ENCODE measurements at places on chromosomes 3 and 15.

DNA sequence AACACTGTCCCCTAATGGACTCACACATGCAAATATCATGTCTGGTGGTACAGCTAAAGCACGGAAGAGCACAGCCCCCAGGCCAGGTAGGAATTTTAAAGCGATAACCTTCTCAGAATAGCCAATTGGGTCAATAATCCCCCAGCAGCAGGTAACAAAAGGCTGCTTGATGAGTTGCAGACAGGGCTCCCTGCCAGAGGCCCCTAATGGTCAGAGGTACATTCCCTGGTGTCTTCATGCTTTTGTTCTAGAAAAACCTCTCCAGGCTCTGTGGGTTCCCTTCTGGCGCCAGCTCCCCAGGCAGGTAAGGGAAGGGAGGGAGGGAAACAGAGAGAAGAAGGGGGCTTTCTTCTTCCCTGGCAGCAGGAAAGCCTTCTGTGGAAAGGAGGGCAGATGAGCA, 43.4 kb upstream of the PRTG start:
- no peak for DNase-seq

GRCh38 chr15:88467935-88468528, 524 bp downstream of the MRPS11 start:
- no peak for DNase-seq

DNA sequence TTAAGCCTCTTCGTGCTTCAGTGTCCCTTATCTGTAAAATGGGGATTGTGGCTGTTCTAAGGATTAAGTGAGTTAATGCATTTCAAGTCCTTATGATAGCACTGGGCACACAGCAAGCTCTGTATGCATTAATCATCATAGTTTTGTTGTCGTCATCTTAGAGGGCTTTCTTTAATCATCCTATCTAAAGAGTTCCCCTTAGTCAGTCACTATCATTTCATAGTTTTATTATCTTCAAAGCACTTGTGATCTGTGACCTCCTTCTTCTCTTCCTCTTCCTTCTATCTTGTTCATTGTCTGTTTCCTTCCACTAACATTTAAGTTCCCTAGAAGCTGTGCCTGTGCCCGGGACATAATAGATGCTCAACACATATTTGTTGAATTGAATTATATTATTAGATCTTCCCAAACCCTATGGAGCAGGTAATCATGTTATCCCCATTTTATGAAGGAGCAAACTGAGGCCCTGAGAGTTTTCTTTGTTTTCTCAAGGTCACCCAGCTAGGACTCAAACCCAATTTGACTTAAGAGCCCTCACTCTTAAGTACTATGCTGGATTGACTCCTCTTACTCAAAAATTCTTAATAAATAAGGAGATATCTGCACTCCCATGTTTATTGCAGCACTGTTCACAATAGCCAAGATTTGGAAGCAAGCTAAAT, 24.1 kb downstream of the DUOX2 start:
- no peak for DNase-seq

GRCh38 chr3:62534326-62534725, 161.0 kb upstream of the FEZF2 start:
- DNase-seq: no peak

GRCh38 chr3:69647511-69648110, 91.7 kb upstream of the MITF start:
- no peak for DNase-seq

DNA sequence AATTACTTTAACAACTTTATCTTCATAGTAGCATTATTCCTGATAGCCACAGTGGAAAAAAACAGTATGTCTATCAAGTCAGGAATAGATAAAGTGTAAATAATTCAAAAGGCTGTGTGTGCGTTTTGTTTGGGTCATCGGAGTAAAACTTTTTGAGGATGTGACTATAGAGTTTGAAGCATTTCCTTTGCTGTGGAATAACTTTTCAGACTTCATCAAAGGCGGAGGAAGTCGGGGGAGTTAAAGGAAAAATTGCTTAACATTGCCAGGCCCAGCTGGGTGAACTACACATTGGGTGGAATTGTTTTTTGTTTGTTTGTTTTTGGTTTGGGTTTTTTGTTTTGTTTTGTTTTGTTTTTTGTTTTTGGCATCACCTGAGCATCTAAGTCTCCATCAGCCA, 70.4 kb upstream of the CRTC3 start:
- DNase-seq: no peak

DNA sequence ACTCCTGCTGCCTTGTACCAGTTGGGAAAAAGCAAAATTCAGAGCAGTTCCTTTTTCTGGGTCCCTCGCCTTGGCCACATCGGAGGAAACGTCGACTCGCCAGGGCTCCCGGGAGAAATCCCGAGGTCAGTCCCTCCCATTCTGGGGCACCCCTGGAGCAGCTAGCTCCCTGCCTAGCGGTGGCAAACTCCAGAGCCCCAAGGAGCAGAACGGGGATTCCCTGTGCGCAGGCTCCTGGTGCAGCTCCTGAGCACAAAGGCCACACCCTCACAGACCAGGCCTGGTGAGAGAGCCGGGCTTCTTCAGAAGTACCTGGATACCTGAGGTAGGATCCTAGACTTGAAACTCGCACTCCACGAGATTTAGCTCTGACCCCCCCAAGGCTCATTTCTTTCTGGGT, 2.6 kb downstream of the LRRC3B start:
- no peak for DNase-seq

- no peak for DNase-seq
These were observed 222.1 kb upstream of the LMCD1 start for GRCh38 chr3:8279476-8279875.

DNA sequence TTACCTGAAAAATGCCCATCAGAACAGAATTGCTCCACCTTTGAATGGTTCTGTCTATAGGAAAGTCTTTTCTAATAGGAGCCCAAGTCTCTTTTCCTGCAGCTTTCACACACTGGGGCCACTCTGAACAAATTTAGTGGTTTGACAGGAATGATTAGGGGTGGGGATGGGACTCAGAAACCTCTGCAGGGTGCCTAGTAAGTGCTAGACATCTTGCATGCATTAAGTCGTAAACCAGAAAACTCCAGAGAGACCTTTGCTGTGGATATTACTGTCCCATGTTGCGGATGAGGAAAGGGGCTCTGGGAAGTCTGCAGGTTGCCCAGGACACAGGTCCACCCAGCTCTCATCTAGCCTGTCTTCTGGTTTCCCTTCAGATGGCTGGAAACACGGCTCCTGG, 189.7 kb downstream of the OPA1 start:
- no peak for DNase-seq

DNA sequence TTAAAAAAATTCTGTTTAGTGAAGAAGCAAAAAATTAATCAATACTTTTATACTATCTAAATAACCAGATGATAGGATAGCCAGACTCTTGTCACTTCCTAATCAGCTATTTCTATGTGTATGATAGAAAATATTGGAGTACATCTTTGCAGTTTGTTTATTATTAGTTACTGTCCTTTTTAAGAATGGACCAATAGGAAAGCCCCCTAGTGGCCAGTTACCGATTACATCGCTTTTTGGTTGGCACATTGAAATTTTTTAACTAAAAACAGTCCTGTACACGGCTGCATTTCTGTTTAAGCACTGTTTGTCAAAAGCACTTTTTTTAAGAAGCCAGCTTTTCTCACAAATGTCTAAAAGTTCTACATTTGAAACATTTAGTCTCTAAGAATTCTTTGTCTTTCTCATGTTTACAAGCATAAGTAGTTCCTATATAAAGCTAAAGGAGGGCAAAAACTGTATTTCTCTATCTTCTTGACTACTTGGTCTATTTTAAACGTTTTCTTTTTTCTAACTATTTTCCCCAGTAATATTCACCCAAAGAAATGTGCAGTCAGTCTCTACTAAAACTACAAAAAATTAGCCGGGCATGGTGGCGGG, 253.2 kb upstream of the LRTM1 start:
- DNase-seq: no peak

DNA sequence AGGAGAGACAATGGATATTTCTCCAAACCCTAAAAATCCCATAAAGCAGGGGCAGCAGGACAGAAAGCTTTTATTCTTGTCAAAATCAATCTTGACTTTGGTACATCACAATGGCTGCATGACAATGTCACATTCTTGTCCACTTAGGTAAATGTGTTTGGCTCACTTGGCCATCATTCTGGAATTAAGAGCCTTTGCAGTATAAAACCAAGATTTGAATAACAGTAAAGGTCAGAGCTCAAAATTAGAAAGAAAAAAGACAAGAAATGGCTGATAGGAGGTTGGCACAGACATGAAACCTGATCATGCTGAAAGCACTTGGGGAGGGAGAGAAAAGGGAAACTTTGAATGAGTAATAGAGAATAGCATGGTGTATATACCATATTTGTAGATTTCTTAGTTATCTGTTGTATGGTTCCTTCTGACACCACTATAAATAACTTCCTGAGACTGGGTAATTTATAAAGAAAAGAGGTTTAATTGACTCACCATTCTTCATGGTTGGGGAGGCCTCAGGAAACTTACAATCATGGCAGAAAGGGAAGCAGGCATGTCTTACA, 158.5 kb upstream of the SGO1 start:
- DNase-seq: no peak

- no peak for DNase-seq
These were observed 245.4 kb downstream of the SLCO3A1 start for GRCh38 chr15:92098869-92099268.

DNA sequence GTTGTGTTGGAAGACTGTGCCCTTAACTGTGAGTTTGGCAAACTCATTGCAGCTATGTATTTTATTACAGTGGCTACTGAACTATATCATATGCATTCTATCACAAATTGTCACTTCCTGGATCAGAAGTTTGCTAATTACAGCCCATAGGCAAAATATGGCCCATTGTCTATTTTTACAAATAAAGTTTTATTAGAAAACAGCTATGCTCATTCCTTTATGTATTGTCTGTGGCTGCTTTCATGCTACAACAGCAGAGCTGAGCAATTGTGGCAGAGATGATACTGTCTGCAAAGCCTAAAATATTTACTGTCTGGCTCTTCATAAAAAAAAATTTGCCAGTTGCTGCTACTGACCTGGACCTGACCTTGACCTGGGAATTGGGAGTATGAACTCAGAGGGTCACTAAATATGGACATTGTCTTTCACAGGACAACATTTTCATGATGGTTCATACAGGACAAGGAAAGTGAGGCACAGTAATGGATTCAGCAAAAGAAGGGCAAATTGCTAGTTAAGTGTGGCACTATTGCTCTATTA, 316.9 kb downstream of the ZNF621 start:
- no peak for DNase-seq

- DNase-seq: no peak
These were observed 669.5 kb downstream of the SQOR start for GRCh38 chr15:46304321-46304720.

DNA sequence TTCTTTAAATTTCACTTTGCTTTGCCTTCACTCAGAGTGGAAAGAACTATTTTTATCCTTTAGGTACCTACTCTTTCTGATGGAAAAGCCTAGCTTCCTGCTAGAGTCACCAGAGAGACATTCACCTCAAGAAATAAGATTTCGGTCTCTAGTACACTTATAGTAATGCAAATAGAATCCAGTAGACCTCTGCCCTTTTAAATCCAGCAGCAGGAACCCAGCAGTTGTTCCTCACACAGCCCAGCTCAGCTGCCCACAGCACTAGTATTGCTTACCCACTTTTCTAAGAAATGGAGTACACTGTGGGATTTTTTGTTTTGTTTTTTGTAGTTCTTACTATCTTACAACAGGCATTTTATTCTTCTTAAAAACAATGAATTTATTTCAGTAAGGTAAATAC, 497.0 kb upstream of the CCDC54 start:
- no peak for DNase-seq

GRCh38 chr3:142536519-142536918, 42.0 kb downstream of the ATR start:
- no peak for DNase-seq

DNA sequence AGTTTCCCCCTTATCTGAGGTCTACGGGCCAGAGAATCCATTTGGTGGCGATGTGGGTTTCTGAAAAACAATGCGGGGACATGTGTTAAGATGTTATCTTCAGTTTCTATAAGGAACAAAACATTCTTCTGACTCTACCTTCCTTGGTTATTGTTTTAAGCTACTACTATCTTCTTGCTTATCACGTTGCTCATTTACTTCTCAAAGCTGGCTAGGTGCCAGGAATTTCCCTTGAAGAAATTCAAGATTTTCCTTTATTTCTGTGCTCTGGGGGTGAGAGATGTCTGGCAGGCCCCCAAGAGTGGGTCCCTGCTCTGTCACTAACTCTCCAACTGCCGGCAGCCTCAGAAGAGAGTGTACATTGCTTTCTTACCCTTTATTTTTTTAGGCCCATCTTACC, 119.8 kb downstream of the RYR3 start:
- DNase-seq: no peak

GRCh38 chr15:88606070-88606794, 14.9 kb upstream of the AEN start:
- DNase-seq: no peak

Data from T-helper 9 cell (primary cell).